Activated CD4-positive, alpha-beta T cell treated with anti-CD3 and anti-CD28 coated beads for 4 hours (primary cell): ENCODE measurements at places on chromosomes 5 and 9.

GRCh38 chr9:19998823-19999455 is 210.1 kb upstream of the SLC24A2 start:
- DNase-seq: no peak

GRCh38 chr9:69120380-69121154 is 53.5 kb upstream of the TJP2 start:
- DNase-seq: peak; percentile 3

GRCh38 chr5:148860599-148860998 is 34.2 kb downstream of the ADRB2 start:
- DNase-seq: no peak

DNA sequence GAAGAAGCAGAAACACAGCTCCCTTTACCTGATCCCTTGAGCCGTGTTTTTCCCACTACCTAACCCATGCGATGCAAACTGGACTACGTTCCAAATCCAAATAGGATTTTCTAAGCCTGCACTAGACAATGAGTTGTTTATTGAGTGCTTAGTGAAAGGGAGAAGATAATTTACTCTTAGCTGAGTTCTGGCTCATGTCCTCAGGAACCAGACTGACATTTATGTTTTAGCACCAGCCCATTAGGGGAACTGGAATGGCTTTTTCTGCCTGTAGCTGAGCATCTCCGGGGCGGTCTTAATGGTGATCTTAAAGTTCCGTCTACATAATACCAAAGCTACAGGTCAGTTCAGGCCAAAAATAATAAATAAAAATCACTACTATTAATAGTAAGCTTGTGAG is 81.5 kb downstream of the SH3TC2 start:
- DNase-seq: no peak

GRCh38 chr9:18296702-18297055 is 177.3 kb upstream of the ADAMTSL1 start:
- no peak for DNase-seq

- no peak for DNase-seq
Measured at GRCh38 chr5:137997726-137998213, 35.1 kb downstream of the FAM13B start.

DNA sequence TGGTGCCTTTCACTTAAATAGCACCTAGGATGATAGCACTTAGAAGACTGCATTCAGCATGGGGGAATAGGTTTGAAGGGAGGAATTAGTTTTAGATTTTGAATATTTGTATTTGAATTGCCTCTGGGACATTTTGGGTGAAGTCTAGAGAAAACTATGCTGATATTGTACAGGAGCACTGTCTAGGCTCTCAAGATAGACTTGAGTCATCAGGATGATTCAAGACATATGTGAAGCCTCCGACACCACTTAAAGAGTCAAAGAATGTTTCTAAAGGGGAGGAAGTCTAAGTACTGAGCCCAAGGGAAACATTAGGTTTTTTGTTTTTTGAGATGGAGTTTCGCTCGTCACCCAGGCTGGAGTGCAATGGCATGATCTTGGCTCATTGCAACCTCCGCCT is 63.9 kb upstream of the CCDC180 start:
- DNase-seq: no peak

GRCh38 chr5:172616730-172617129 is 24.3 kb upstream of the NEURL1B start:
- no peak for DNase-seq

DNA sequence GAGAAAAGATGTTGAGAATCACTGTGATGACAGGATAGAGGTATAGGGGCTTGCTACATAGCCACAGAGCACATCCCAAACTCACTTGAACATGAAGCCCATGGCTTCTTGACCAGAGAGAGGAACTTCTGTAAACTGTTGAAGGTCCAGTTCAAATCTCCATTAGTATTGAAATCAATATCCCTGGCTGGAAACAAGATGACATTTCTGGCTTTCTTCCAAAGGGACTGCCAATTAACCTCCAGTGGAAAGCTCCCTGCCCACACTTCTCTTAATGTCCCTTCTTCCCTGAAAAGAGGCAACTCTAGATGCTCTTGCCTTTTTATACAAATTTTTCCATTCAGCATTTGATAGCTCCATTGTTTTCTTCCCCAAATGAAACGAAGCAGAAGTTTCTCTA is 612.1 kb downstream of the EBF1 start:
- no peak for DNase-seq

- DNase-seq: no peak
Measured at GRCh38 chr5:75869891-75870290, 152.7 kb upstream of the POC5 start.

DNA sequence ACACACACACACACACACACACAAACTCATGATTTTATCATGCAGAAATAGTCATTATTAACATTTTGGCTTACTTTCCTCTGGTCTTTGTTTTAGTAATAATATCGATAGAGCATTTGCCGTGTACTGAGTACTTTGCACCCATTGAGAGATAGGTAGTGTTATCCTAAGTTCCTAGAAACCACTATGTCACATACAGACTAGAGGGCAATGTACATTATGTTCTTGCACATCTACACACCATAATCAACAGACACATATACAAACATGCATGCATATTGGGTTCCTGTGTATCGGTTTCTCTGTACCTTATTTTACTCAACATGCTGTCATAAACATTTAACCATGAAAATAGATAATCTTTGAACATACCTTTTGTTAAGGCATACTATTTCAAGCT is 45.7 kb downstream of the MAT2B start:
- no peak for DNase-seq

- DNase-seq: no peak
Measured at GRCh38 chr9:123756484-123757106, 173.3 kb downstream of the DENND1A start.

DNA sequence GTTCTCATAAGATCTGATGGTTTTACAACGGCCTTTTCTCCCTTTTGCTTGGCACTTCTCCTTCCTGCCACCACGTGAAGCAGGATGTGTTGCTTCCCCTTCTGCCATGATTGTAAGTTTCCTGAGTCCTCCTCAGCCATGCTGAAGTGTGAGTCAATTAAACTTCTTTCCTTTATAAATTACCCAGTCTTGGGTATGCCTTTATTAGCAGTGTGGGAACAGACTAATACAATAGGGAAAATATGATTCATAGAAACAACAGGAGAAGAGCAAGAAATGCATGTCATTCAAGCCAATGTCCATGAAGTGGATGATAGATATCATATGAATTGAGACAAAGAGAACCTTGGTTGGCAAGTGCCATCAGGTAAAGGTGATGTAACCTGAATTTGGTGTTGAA is 128.3 kb upstream of the HAPLN1 start:
- no peak for DNase-seq

- peak; percentile 2 for DNase-seq
Measured at GRCh38 chr5:132475497-132475882, 15.1 kb downstream of the IRF1 start.
